Cardiac muscle cell (in vitro differentiated cells and primary cell): ENCODE measurements at places on chromosomes 16 and 17.

DNA sequence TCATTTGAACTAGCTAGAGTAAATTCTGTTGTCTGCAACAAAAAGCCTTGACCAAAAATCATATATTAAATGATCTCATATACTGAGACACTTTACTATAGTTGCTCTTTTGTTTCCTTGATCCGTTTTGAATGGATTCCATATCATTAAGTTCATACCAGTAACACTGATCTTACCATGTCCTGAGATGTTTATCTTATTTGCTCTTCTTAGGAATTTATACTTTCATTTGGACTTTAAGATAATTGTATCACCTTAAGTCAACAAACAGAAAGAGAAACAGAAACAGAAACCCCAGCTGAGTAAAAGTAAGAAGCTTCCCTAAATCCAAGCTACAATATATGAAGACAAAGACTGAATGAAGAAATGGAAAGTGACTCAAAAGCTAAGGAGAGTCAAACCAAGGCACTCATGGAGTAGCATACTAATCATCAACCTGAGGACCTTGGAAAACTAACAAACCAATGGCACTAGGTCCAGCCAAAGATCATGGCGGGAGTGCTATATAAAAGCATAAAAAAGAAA is 106.5 kb upstream of the COX10 start:
- DNase-seq, result no peak

- peak; percentile 9 for DNase-seq
Measured at GRCh38 chr16:80527297-80527696, 13.5 kb upstream of the DYNLRB2 start.

DNA sequence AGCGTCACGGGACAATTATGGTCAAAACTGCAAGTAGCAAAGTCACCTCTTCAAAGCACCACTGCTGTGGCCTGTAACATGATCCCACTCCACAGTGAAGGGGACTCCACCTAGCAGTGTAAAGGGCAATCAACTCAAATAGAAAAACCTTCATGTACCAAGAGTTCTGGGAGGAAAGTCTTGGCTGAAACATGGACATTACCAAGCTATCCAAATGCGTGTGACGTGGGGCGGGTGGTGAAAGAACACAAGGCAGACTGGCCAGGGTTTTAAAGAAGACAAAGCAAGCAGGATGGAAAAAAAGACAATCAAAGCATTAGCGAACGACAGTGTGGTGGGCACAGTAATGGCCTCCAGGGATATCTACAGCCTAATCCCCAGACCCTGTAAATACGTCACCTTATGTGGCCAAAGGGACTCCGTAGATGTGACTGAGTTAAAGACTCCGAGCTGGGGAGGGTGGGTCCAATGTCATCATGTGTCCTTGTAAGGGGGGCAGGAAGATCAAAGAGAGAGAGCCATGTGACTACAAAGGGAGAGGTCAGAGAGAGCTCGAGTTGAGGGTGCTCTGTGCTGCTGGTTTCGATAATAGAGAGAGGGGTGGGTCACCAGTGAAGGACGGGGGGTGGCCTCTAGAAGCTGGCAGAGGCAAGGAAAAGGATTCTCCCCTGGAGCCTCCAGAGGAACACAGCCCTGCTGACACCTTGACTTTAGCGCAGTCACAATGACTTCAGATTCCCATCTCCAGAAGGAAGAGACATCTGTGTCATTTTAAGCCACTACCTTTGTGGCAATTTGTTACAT is 6.0 kb downstream of the HSDL1 start:
- peak; percentile 76 for DNase-seq

GRCh38 chr16:71780521-71781089 is 28.0 kb downstream of the AP1G1 start:
- DNase-seq, result no peak
